Stimulated activated CD4-positive, alpha-beta T cell treated with anti-CD3 and anti-CD28 coated beads, Interleukin-4, amount 100 ng/mL, for 1 hour (primary cell): ENCODE measurements at places on chromosomes 5 and 9.
A peak's percentile ranks its signal among the peaks of the same experiment; 100 is the strongest.

DNA sequence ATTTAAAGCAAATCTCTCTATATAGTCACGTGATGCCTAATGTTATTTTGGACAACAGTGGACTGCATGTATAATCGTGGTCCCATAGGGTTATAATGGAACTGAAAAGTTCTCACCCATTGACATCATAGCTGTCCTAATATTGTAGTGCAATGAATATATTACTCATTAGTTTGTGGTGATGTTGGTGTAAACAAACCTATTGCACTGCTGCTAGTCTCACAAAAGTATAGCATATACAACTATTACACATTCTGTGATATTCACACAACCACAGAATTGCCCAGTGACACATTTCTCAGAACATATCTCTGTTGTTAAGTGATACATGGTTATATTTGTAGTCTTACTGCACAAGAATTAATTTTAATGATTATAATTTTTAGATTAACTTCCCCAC is 37.7 kb downstream of the IPO11 start:
- DNase-seq: no peak

GRCh38 chr5:178304016-178304415 is 71.4 kb upstream of the PHYKPL start:
- no peak for DNase-seq

- DNase-seq: no peak
Observed at GRCh38 chr5:132768485-132768868, 8.6 kb downstream of the SEPTIN8 start.

- DNase-seq: no peak
Observed at GRCh38 chr5:131256507-131256823, 7.4 kb upstream of the CDC42SE2 start.

- no peak for DNase-seq
Observed at GRCh38 chr5:84281383-84281782, 103.3 kb downstream of the EDIL3 start.

- no peak for DNase-seq
Observed at GRCh38 chr9:121285835-121286687, 18.1 kb downstream of the GSN start.

DNA sequence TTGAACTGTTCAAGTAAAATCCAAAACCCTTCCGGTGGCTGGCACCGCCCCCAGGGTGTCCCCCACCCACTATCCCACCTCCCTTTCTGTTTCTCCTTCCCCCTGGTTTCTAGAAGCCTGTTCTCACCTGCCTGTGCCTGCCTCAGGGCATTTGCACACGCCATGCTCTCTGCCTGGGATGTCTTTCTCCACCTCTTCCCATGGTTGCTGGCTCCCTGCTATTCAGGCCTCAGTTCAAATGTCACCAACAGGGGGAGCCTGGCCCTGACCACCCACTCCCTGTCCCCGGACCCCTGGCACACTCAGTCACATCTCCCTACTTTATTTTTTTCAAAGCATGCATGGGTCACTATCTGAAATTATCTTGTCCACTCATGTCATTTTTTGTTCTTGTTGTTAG is 39.9 kb upstream of the EEIG1 start:
- DNase-seq: no peak

- no peak for DNase-seq
Observed at GRCh38 chr9:107983762-107984161, 494.2 kb upstream of the KLF4 start.

DNA sequence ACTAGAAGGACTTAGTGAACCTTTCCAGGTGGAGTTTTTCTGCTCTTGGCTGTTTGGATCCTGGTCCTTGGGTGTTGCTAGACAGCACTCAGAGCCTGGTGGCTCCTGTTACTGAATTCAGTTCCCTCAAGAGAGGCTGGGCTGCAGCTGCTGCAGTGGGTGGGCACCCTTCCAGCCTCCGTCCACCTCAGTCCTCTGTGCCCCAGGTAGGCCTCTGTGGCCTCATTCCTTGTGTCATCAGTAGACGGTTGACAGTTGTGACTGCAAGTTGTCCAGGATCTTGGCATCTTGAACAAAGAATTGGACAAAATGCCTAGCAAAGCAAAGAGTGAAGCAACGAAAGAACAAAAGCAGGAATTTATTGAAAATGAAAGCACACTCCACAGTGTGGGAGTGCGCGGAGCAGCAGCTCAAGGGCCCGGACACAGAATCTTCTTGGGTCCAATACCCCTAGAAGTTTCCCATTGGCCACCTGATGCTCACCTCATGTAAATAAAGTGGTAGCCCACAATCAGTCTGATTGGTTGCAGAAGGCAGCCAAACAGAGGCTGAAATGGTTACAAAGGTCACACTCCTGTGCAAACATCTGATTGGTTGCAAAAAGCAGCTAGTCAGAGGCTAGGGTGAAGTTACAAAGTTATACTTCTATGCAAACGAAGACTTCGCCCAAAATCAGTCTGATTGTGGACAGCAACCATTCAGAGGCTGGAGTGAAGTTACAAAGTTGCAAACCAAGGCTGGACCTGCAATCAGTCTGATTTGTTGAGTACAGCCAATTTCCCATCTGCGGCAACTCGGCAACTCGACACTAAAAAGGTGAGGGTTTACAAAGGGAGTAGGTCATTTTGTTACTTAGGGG is 40.1 kb downstream of the F2R start:
- no peak for DNase-seq

GRCh38 chr5:15598294-15598902 is 98.4 kb downstream of the FBXL7 start:
- DNase-seq: no peak

DNA sequence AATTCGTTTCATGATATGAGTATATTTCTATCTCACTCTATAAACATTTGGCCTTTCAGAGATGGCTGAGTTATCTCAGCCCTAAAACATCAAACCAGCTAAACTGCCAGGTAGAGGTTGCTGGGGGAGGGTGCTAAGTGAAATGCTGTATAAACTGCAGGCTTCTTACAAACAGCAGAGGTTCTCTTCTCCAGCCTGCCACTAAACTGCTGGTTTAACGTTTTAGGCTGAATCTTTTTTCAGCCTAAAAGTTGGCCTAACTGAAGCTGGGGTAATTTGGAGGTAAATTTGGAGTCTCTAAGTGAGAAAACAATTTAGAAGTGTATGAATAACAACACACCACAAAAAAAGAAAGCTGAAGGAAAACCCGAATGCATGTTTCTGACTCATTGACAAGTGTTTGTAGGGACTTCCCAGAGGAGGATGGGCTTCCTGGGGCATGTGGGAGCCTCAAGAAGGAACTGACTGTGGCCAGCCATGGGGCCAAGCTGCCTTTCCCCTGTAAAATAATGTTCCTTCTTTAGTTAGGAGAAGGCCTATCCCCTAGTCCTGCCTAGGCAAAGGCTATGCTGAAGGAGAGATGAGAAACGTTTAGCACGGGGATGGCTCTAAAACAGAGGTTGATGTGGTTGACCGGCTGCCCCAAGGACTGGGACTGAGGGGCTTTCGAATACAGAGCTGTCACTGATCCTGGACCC is 44.3 kb downstream of the SLC28A3 start:
- DNase-seq: peak; percentile 54

GRCh38 chr5:140796718-140797095 is 2.1 kb downstream of the PCDHA2 start:
- DNase-seq: no peak

GRCh38 chr5:158382473-158382872 is 523.5 kb upstream of the CLINT1 start:
- peak; percentile 2 for DNase-seq

- DNase-seq: no peak
Observed at GRCh38 chr9:30937106-30937505, 1447.3 kb upstream of the ACO1 start.

DNA sequence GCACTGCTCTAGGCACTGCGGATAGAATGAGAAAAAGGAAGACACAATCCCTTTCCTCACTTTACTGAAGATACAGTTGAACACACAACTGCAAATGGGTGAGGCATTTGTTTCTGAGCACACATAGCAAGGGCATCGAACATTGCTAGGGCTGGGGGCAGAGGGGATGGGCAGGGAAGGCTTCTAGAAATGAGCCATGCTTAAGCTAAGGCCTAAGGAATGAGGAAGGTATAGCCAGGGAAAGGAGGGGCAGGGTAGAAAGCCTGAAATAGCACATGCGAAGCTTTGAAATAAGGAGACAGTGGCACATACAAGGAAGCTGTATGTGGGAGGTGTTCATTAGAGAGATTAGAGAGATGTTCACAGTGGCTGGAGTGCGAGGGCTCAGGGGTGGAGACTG is 92.7 kb downstream of the KIF4B start:
- no peak for DNase-seq

DNA sequence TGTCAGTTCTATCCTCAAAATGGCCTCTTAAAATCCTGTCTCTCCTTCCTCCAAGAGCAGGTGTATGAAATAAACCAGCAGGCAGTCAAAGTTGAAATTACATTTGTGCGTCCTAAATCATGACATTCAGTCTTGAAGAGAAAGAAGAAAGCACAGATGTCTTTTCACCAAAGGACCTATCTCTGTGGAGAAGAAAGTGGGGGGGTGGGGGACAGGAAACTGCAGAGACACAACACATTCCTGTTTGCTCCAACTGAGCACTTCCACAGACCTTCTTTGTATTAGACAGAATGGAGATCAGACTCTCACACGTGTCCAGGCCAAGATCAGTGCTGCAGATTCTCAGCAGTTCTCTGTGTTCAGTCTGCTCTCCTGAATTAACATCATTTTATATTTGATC is 471.9 kb upstream of the RGMB start:
- no peak for DNase-seq

- no peak for DNase-seq
Observed at GRCh38 chr9:5392285-5392684, 45.4 kb downstream of the PLGRKT start.

DNA sequence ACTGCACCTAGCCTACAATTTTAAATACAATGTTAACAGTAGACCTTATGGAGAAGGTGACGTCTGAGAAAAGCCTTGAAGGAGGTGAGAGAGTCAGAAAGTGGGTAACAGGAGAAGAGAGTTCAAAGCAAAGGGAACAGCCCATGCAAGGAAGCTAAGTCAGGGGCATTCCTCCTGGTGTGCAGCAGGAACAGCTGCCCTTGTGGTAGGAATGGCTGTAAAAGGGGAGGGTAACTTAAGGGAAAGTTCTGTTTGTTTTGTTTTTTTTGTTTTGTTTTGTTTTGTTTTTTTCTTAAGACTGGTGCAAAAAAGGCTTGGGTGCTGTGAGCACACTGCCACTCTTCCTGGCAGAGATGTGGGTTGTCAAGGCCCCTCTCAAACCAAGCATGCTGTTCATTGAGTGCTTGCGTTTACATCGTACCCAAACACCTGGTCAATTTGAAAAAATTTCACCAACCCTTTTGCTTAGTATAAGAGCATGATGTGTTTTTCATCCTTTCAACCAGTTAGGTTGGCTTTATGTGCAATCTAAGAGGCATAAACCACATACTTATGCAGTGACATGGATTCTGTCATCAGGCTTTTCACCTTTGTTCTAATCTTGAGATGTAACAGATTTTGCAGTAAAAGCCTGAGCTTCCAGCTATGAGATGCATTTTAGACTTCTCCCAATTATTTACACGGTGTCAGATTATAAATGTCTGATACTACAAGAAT is 279.7 kb downstream of the GLIS3 start:
- no peak for DNase-seq

GRCh38 chr5:160905285-160905684 is 53.3 kb upstream of the ATP10B start:
- no peak for DNase-seq

DNA sequence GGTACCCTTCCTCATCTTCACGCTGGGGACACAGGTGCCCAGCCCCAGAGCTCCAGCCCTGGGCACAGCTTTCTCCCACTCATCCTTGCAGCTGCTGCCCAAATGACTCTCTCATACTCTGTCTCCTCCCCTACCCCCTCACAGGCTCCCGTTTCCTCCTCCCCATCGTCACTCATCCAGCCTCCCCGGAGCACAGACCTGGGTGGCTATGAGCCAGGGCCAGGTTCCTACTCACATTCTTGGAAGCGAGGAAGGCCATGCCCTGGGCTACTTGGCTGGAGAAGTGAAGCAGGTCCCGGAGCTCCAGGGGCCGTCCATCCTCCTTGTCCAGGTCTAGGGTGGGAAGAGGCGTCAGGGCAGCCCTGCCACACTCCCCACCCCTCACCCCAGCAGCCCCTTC is 29.3 kb downstream of the CSF1R start:
- DNase-seq: no peak

GRCh38 chr5:148986636-148987035 is 76.2 kb downstream of the SH3TC2 start:
- no peak for DNase-seq

GRCh38 chr5:91136271-91136670 is 246.8 kb downstream of the ARRDC3 start:
- no peak for DNase-seq

DNA sequence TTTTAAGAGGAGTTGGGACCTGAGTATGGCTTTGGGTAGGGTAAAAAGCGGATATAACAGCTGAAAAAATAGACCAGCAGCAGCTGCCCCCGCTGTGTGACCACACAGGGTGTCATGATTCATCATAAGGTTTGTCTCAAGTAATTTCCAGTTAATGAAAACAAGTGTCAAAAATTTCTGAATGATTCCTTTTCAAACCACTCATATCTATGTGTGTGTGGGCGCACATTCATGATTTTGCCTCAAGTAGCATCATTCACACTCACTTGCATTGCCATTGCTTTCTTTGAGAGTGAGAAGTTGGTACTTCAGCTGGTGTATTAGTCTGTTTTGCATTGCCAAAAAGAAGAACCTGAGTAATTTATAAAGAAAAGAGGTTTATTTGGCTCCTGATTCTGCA is 12.1 kb upstream of the TNFAIP8 start:
- peak; percentile 60 for DNase-seq

DNA sequence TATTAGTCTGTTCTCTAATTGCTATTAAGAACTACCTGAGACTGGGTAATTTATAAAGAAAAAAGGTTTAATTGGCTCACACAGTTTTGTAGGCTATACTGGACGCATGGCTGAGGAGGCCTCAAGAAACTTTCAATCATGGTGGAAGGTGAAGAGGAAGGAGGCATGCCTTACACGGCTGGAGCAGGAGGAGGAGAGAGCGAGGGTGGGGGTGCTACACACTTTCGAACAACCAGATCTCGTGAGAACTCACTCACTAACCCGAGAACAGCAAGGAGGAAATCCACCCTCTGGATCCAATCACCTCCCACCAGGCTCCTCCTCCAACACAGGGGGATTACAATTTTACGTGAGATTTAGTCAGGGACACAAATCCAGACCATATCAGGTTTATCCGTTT is 90.0 kb downstream of the RMI1 start:
- no peak for DNase-seq

GRCh38 chr5:133890776-133891280 is 77.6 kb downstream of the C5orf15 start:
- no peak for DNase-seq

- DNase-seq: no peak
Observed at GRCh38 chr5:81140441-81140840, 92.7 kb upstream of the CKMT2 start.

GRCh38 chr9:129685220-129685932 is 19.9 kb downstream of the PRRX2 start:
- DNase-seq: no peak

DNA sequence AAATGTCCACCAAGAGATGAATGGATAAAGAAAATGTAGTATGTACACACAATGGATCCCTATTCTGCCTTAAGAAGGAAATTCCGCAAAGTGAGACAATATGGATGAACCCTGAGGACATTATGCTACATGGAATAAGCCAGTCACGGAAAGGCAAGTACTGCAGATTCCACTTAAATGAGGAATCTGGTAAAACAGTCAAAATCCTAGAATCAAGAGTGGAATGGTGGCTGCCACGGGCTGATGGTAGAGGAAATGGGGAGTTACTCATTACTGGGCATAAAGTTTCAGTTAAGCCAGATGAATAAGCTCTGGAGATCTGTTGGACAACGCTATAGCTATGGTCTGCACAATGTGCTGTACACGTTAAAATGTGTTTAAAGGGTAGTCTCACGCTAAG is 47.2 kb downstream of the STK10 start:
- no peak for DNase-seq
